Progenitor cell of endocrine pancreas (in vitro differentiated cells): ENCODE measurements at places on chromosomes 12 and 14. TPM values are rescaled to one million over a fixed set of nuclear protein-coding genes. Genes with fewer than 3 reads are reported as not detected.

DNA sequence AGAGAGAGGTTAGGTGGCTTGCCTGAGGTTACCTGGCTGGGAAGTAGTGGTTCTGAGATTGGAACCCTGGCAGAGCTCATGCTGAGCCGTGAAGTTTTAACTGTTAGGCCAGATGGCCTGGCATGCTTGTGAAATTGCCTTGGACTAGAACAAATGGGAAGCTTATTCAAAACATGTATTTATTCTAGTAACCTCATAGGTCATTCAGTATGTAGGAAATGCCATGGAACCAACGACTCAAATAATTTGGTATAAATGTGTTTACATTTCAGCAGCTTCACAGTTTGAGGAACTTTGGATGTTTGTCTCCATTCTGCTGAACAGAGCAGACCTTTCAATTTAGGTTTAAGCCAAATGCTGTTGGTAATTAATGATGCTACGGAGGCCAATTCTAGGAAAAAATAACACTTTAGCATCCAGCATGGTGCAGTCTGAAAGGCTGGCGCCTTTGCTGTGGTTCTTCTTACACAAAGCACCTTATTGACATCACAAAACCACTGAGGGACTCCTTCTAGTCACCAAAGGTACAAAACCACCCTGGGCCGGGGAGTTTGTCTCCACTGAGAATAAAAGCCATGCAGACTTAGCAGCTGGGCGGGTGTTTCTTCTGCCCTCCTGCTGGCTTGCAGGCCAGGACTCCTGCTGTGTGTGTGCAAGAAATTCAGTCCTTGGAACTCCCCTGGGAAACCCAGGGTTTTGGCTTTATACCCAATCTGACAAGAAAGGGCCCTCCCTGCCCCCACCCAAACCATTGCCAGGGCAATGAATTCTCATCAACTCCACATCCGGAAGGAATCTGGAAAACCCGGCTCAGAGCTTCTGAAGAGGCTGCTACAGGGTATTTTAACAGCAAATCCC is 64.2 kb downstream of the ELK3 start:
- H3K4me3 ChIP-seq = no peak overlapping the region
- peaks cover 3% of the 10 kb centered on the region for H3K4me1 ChIP-seq
- no peaks in the 10 kb centered on the region for H3K27me3 ChIP-seq
- peaks cover 9% of the 10 kb centered on the region for H3K36me3 ChIP-seq
- H3K27ac ChIP-seq = no peak overlapping the region
- DNase-seq = no peak

DNA sequence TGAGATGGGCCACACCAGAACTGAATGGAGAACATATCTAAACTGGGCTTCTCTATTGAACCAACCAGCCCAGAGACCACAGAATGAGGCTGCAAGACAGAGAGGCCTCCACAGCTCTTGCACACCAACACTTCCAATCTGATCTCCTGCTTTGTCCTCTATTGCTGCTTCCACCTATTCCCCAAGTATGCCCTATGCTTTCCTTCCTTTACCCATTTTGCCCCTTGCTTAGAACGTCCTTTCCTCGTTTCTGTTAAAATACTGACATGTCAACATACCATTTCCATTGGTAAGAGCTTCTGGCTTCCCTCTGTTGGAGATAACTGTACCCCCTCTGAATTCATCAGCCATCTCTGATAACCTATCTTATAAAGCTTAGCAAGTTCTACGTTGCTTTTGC is 2.8 kb downstream of the SLC2A13 start:
- no peak for DNase-seq
- peak overlapping the region; percentile 55 for H3K27ac ChIP-seq
- peaks cover 26% of the 10 kb centered on the region for H3K4me1 ChIP-seq
- H3K36me3 ChIP-seq = no peaks in the 10 kb centered on the region
- H3K27me3 ChIP-seq = peaks cover 18% of the 10 kb centered on the region
- H3K4me3 ChIP-seq = peak overlapping the region; percentile 38

The DAO gene
- not detected in 2 replicates for total RNA-seq

The DPF3 gene
- 2.2 and 3.0 TPM in 2 replicates for total RNA-seq

- H3K4me3 ChIP-seq = no peak overlapping the region
- peaks cover 47% of the 10 kb centered on the region for H3K27me3 ChIP-seq
- no peak overlapping the region for H3K27ac ChIP-seq
These were observed 37.0 kb upstream of the OTX2 start for GRCh38 chr14:56846970-56847930.

The C3AR1 gene
- not detected in 2 replicates for total RNA-seq

GRCh38 chr12:64526859-64527258 is 74.9 kb downstream of the TBK1 start:
- no peak for DNase-seq
- no peak overlapping the region for H3K27ac ChIP-seq
- H3K4me3 ChIP-seq = no peak overlapping the region
- H3K4me1 ChIP-seq = peaks cover 2% of the 10 kb centered on the region

The CMA1 gene
- not detected in 2 replicates for total RNA-seq

DNA sequence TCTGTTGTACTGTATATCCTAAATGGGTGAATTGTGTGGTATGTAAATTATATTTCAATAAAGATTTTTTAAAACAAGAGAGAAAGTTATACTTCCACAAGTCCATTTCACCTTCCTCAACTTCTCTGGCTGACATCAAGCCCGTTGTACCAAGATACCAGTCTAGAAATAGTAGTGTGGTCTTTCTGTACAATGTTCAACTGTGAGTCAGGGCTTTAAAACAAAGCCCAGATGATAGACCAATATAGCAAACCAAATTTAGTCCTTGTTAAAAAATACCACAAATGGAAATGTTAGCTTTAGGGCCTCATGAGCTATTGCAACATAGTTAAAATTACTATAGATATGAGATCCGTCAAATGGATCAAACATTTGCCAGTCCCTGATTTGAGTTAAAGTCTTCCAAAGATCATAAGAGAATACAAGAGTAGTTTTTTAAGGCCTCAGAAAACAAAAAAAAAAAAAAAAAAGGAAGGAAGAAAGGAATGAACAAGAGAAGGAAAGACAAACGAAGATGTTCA is 49.0 kb upstream of the EGLN3 start:
- no peaks in the 10 kb centered on the region for H3K36me3 ChIP-seq
- no peak overlapping the region for H3K27ac ChIP-seq
- H3K4me3 ChIP-seq = no peak overlapping the region
- H3K4me1 ChIP-seq = peaks cover 2% of the 10 kb centered on the region
- peaks cover 14% of the 10 kb centered on the region for H3K27me3 ChIP-seq
- no peak for DNase-seq

The PIP4P1 gene
- total RNA-seq = 41.1 and 45.6 TPM in 2 replicates

GRCh38 chr14:93379831-93380230 is 32.8 kb downstream of the COX8C start:
- H3K4me1 ChIP-seq = peaks cover 6% of the 10 kb centered on the region
- no peak overlapping the region for H3K4me3 ChIP-seq
- no peaks in the 10 kb centered on the region for H3K36me3 ChIP-seq

- DNase-seq = no peak
- no peak overlapping the region for H3K4me3 ChIP-seq
- H3K36me3 ChIP-seq = no peaks in the 10 kb centered on the region
- H3K27ac ChIP-seq = no peak overlapping the region
- H3K4me1 ChIP-seq = peaks cover 2% of the 10 kb centered on the region
These were observed 14.0 kb downstream of the BEGAIN start for GRCh38 chr14:100573002-100573756.

The HEATR5A gene
- 28.3 and 28.9 TPM in 2 replicates for total RNA-seq

DNA sequence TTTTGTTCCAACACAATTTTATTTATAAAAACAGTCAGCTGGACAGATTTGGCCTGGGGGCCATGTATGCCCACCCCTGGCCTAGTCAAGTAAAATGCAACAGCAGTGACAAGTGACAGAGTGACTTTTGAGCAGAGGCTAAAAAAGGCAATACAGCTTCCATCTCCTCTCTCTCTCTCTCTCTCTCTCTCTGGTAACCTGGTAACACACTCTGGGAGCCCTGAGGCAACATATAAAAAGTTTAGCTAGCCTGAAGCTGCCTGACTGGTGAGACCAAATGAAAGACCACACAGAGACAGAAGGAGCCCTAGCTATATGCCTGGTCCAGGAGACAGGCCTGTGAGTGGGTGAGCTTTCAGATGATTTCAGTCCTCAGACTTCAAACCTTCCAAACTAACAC is 105.4 kb downstream of the DENND5B start:
- no peak overlapping the region for H3K4me3 ChIP-seq
- peaks cover 2% of the 10 kb centered on the region for H3K4me1 ChIP-seq
- no peak overlapping the region for H3K27ac ChIP-seq
- H3K27me3 ChIP-seq = no peaks in the 10 kb centered on the region

DNA sequence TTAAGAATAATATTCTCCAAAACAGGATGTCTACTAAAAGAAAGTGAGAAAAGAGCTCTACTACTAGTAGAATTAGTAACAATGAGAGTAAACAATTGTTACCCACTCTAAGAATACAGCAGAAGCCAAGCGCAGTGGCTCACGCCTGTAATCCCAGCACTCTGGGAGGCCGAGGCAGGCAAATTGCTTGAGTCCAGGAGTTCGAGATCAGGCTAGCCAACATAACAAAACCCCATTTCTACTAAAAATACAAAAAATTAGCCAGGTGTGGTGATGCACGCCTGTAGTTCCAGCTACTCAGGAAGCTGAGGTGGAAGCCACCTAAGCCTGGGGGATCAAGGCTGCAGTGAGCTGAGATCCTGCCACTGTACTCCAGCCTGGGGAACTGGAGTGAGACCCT is 4.7 kb downstream of the DNAJC14 start:
- peak overlapping the region; percentile 68 for H3K27ac ChIP-seq
- H3K36me3 ChIP-seq = peaks cover 18% of the 10 kb centered on the region
- DNase-seq = no peak
- no peaks in the 10 kb centered on the region for H3K27me3 ChIP-seq

The KRT83 gene
- total RNA-seq = not detected in 2 replicates

DNA sequence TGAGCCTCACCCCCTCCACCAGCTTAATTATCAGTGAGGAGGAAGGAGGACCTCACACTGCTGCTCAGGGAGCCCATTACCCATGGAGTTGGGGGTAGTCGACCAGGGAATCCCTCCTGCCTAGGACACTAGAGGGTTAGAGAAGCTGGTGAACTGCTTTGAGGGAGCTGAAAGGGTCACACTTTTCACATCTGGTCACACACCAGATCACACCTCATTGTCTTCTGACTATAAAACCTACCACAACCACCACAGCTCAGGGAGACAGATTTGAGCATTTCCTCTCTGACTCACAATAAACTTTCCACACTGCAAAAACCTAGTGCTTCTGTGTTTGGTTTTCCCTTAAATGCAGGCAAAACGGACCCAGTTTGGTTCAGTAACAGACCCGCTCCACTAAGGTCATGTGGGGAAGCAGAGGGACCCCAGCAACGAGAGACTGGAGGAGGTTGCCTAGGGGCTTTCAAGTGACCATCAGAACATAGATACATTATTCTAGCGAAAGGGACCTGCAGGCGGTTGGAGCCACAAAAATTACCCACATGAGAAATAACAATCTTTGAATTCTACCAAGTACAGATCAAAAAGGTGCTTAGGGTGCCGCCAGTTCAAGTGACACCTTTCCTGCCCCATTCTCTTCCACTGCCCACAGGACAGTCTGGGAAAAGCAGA is 151.4 kb upstream of the AVPR1A start:
- H3K27ac ChIP-seq = no peak overlapping the region
- no peaks in the 10 kb centered on the region for H3K36me3 ChIP-seq
- no peaks in the 10 kb centered on the region for H3K27me3 ChIP-seq

- no peak overlapping the region for H3K4me3 ChIP-seq
- H3K27me3 ChIP-seq = no peaks in the 10 kb centered on the region
- H3K27ac ChIP-seq = peak overlapping the region; percentile 59
- no peak for DNase-seq
- no peaks in the 10 kb centered on the region for H3K4me1 ChIP-seq
- peaks cover 39% of the 10 kb centered on the region for H3K36me3 ChIP-seq
These were observed 57.2 kb upstream of the AEBP2 start for GRCh38 chr12:19382111-19382526.

GRCh38 chr12:50918584-50919316 is 33.6 kb upstream of the HIGD1C start:
- H3K36me3 ChIP-seq = peaks cover 2% of the 10 kb centered on the region
- H3K27me3 ChIP-seq = no peaks in the 10 kb centered on the region
- DNase-seq = no peak

The CS gene
- 209 and 216 TPM in 2 replicates for total RNA-seq

DNA sequence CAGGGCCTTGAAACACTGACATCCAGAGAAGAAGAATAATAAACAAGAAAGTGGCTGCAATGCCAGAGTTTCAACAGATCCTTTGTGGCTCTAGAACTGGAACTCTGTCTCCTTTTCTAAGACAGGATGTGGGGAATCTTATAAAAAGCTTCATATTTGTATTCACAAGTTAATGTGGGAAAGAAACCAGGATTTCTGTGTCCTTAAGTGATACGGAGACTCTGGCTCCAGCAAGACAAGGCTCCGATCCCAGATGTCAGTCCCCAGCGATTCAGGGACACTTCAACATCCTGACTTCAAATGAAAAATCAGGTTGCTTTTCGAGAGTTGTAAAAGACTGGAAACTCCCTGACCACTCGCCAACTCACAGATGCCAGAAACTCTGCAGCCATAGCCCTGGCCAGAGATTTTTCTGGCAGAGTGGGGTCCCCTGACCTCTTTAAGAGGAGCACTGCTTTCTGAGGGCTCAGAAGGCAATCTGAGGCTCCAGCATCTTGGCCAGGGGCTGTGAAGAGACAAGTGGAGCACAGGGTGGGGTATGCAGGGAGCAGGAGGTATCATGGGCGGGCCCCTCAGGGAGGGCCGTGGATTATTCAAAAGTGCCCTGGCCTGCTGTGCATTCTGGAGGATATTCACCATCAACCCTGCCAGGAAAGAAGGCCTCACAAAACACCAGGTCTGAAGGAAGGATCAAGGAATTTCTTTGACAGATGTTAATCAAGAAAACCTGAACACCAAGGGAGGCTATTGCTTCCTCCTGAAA is 53.3 kb downstream of the TMX1 start:
- no peaks in the 10 kb centered on the region for H3K4me1 ChIP-seq
- no peak for DNase-seq
- H3K27ac ChIP-seq = no peak overlapping the region
- H3K36me3 ChIP-seq = no peaks in the 10 kb centered on the region
- H3K4me3 ChIP-seq = no peak overlapping the region
- no peaks in the 10 kb centered on the region for H3K27me3 ChIP-seq

DNA sequence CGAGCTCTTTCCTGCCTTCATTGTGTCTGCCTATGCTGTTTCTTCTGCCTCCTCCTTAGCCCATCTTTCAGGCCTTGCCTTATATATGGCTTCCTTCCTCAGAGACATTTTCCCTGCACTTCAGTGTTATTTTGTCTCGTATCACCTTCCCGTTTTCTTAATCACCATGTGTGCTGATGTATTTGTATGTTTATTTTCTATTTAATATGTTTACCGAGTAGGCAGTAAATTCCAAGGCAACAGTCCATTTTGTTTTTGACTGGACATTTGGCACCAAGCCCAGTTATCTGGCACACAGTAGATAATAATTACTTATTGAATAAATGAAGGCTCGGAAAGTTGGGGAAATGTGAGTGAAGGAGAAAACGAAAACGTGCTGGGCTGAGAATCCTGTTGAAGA is 4.6 kb upstream of the POU6F1 start:
- DNase-seq = no peak
- H3K27me3 ChIP-seq = no peaks in the 10 kb centered on the region
- H3K36me3 ChIP-seq = no peaks in the 10 kb centered on the region
- no peak overlapping the region for H3K27ac ChIP-seq
- no peak overlapping the region for H3K4me3 ChIP-seq

DNA sequence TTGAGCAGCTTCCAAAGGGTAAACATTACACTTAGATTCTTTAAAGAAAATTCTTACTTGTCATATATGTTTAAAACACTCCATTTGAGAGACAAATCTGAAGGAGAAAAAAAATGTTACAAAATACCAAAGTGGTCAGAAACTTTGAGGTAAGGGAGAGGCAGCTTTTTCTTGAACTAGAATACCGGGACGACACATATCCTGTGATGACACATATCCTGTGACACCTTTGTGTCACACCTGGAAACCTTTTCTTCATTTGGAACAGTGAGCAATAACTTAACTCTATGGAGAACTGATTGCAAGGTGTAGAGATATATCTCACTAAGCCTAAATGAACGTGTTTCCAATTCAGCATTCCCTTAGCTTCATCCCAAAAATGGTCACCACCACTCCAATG is 4.6 kb upstream of the GRIN2B start:
- peaks cover 45% of the 10 kb centered on the region for H3K27me3 ChIP-seq
- H3K36me3 ChIP-seq = peaks cover 2% of the 10 kb centered on the region
- H3K4me3 ChIP-seq = no peak overlapping the region
- no peak overlapping the region for H3K27ac ChIP-seq

The ATXN2 gene
- 81.7 and 86.6 TPM in 2 replicates for total RNA-seq
